ENCODE measurements at places on chromosomes 1 and 21. TPM values are rescaled to one million over a fixed set of nuclear protein-coding genes. Genes with fewer than 3 reads are reported as not detected.

DNA sequence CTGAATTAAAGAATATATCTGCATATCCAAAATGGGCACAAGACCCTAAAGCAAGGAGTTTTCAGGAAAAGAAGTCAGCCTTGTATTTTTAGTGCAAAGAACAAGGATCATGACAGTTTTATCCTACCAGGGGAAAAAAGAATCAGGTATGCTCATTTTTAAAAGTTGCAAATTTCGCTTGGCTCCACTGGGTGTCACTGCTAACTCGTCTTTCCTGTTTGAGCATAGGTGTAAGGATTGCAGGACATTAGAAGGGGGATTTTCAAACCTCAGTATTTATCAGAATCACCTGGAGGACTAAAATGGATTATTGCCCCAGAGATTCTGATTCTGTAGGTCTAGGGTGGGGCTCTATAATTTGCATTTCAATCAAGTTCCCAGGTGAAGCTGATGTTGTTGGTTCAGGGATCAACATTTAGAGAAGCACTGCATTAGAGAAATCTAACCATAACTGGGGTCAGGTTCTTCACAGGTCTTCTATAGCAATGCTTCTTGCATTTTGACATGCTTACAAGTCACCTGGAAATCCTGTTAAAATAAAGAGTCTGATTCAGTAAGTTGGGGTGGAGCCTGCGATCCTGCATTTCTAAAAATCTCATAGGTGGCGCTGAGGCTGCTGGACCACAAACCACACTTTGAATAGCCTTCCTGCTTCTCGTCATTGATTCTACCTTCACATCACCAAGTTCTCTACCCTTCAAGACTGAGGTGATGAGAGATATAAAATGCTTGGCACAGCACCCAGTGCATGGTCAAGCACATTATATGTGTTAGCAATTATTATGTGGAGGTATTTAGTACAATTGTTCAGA lies 39.6 kb downstream of the NUF2 start:
- peak; percentile 10 for DNase-seq

DNA sequence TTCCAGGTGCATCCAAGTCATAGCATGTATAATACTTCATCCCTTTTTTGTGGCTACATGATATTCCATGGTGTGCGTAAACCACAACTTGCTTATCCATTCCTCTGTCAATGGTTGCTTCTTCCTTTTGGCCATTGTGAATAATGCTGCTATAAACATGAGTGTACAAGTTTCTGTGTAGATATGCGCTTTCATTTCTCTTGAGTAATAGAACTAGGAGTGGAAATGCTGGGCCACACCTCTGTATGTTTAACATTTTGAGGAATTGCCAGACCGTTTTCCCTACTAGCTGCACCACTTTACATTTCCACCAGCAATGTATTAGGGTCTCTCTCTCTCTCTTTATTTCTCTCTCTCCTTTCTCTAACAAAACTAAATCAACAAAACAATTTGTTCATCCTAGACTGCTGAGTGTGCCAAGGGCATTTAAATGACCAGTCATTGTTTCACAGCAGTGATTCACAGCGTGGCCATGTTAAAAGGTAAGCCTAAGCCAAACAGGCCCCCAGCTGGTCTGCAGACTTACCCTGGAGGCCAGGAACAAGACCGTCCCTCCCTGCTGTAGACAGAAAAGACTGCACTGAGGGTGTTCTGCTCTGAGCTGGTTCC lies 53.2 kb upstream of the LYST start:
- peak; percentile 95 for DNase-seq

LEMD1 gene
- not detected for total RNA-seq

- peak; percentile 87 for DNase-seq
Measured at GRCh38 chr1:39981945-39982344, 27.0 kb downstream of the MFSD2A start.

- no peak for DNase-seq
Measured at GRCh38 chr1:61825393-61825792, 83.1 kb downstream of the PATJ start.

DNA sequence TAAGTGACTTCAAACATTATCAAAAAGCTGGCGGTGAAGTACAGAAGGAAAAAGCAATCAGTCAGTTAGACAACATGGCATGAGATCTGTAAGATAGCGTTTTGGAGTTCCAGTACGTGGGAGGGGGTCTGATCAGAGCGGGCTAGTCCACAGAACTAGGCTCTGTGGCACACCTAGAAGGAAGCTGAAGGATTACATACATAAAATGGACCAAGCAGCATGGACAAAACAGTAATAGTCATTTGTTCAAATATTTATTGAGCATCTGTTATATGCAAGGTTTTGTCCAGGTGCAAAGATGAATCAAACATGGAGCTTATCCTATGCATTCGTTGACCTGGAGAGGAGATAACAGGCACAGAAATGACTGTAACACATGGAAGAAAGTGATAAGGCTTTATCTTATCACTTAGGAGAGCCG lies 22.9 kb upstream of the PLA2G2E start:
- DNase-seq, result no peak

OPRD1 gene
- 0.96 TPM for total RNA-seq

- DNase-seq, result no peak
Measured at GRCh38 chr1:46268578-46268977, 21.0 kb downstream of the RAD54L start.

DNA sequence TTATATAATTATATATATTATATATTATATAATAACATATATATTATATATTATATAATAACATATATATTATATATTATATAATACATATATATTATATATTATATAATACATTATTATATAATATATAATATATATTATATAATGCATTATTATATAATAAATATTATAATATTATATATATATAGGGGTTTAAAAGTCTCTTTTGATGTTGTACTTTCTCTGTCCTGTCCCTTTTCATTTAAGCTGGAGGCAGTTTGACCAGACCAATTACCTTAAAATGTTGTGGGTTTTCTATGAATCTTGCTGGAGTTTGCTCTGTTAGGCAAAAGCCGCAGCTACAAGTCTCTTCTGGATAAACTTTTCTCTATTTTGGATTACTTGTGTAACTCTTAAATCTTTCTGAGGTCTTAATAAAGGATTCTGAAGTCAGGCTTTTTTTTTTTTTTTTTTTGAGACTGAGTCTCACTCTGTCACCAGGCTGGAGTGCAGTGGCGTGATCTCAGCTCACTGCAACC lies 22.2 kb upstream of the KIF1B start:
- no peak for DNase-seq

- DNase-seq, result peak; percentile 66
Measured at GRCh38 chr1:43227143-43227764, 42.5 kb upstream of the TMEM125 start.

ASCL5 gene
- not detected for total RNA-seq

AKR7A3 gene
- total RNA-seq, result 0.84 TPM

DNA sequence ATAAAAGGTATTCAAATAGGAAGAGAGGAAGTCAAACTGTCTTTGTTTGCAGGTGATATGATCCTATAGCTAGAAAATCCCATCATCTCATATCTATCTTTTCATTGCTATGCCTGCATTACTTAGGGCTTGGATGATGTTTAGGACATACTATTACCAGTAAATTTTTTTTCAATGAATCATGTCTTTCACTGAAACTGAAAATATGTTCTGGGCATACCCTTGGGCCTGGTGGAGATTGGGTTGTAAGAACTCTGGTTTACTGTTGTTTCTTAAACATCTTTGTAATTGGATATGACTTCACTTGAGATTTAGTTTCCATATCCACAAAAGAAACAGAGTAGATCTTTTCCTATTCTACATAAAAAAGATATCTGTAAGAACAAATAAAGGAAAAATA lies 502.2 kb upstream of the PRMT6 start:
- no peak for DNase-seq

- no peak for DNase-seq
Measured at GRCh38 chr1:177440821-177441220, 270.1 kb downstream of the BRINP2 start.

GRCh38 chr1:203072911-203073310 lies 12.9 kb downstream of the MYOG start:
- no peak for DNase-seq

GRCh38 chr1:244181867-244182266 lies 130.8 kb downstream of the ZBTB18 start:
- no peak for DNase-seq

S100A1 gene
- total RNA-seq, result 5.1 TPM

GRCh38 chr1:209710093-209710492 lies 5.4 kb downstream of the HSD11B1 start:
- peak; percentile 25 for DNase-seq

RAP1GAP gene
- total RNA-seq, result 0.96 TPM

DNA sequence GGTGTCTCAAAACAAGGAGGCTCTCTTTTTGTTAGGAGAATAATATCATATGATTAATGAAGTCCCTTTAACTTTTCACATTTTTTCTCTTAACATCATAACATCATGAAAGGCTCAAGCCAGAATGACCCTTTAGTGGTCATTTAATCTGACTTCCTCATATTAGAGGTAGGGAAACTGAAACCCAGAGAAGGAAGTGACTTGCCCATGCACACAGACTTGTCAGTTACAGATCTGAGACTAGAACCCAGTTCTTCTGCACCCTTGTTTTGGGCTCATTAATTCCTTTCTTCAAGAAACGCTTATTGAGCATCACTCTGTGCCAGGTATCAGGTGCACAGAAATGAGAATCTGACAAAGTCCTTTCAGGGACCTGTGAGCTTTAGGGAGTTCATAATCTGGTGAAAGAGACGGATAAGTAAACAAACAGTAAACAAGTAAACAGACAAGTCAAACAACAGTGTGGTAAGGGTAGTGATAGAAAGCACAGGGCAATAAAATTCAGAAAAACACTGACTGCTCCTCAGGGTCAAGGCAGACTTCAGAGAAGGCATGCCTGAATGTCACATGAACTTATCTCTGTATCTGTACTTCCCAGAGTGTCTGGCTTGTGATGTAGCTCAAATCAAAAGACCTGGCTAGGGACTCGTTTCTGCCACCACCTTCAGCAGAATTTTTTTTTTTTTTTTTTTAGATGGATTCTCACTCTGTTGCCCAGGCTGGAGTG lies 38.3 kb upstream of the OSBPL9 start:
- DNase-seq, result no peak

PCSK9 gene
- total RNA-seq, result under 0.01 TPM

RGSL1 gene
- total RNA-seq, result not detected

DNA sequence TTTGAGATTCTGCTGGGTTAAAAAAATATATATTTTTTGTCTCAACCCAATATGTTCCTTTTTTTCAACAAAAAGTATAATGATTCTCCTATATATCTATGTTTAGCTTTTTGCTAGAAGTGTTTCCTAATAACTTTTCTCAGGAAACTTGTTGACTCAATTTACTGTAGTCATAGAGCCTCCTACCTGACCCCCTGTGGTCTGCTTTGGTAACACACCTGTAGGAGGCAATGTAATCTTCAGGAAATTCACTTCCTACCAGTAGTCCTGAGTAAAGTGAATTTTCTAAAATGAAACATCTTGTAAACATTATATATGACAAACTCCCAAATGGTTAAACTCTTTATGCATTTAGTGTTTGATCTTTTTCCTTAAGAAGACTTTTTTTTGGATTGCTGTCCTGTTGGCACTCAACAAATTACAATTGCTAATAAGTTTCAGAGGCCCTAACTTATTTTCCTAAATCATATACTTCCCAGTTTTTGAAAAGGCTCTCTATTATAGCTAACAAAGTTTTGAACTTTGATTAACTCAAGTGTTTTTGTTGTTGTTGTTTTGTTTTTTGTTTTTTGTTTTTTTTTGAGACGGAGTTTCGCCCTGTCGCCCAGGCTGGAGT lies 118.3 kb downstream of the OLFML2B start:
- DNase-seq, result peak; percentile 33

DNA sequence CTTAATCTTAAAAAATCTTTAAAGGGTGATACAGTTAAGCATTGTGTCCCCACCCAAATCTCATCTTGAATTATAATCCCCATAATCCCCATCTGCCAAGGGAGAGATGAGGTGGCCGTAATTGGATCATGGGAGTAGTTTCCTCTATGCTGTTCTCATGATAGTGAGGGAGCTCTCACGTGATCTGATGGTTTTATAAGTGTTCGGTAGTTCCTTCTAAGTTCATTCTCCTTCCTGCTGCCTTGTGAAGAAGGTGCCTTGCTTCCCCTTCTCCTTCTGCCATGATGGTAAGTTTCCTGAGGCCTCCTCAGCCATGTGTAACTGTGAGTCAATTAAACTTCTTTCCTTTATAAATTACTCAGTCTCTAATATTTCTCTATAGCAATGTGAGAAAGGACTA lies 10.7 kb downstream of the DHRS3 start:
- DNase-seq, result peak; percentile 23

- DNase-seq, result peak; percentile 40
Measured at GRCh38 chr1:167455786-167456446, 62.4 kb downstream of the CD247 start.

CHRNB2 gene
- not detected for total RNA-seq

DNA sequence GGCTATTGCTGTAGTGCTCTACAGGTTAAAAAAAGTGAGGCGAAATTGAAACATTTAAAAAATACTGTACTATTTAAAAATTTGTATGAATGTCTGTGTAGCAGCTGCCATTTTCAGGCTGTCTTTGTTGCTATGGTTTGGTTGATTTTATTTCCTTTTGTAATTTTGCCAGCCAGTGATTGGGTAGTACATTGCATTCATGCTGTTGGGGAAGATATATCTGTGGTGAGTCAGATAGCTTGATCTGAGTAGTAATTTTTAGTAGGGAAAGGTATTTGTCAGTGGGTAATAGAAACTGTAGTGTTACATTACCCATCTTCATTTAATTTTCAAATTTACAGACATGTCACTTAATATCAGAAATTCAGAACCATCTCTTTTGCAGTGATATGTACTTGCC lies 15.0 kb downstream of the NFIA start:
- DNase-seq, result peak; percentile 10

DNA sequence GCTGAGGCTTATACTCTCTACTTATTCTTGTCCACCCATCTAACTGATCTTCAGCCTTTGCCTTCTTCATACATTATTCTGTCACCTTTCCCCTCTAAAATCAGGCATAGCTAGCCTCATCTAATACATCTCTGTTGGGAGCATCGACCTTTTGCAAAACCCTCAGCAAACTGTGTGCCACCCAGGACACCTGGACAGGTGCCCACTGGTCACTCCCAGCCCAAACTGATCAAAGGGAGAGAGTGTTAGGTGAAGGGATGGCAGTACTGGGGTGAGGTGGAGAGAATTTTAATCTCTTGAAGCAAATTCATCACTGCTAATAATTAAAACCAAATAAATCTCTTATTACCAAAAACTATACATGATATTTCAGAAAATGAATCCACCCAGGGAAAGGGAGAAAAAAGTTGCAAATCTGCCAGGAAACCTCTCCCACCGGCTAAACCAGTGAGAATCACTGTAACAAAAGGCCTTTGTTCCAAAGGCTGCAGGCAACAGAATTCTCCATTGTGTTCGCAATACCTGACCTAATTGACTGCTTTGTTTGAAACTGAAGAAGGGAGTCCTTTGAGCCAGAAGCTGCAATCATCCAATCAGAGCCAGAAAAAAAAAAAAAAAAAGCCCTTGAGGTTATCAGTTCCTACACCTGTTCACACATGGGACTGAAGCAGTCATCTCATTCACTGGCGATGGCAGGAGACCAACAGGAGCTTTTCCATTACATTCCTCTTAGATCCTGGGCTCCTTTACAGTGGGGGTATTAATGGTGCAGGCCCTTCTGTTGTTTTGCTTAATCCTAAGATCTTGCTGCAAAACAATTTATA lies 172.6 kb downstream of the APP start:
- no peak for DNase-seq

Measured in RPMI7951 (cell line).